ENCODE measurements at places on chromosomes 1 and 21. TPM values are rescaled to one million over a fixed set of nuclear protein-coding genes. Genes with fewer than 3 reads are reported as not detected.

PLA2G2C gene
- 0.07 TPM for polyA plus RNA-seq

FCRLB gene
- 0.42 TPM for polyA plus RNA-seq

SMIM1 gene
- 22.0 TPM for polyA plus RNA-seq

SASS6 gene
- 1.7 TPM for polyA plus RNA-seq

CHI3L1 gene
- polyA plus RNA-seq: 0.53 TPM

PGBD5 gene
- polyA plus RNA-seq: 1.5 TPM

MSH4 gene
- 0.32 TPM for polyA plus RNA-seq

LCE1C gene
- polyA plus RNA-seq: not detected

GBP6 gene
- 0.24 TPM for polyA plus RNA-seq

SLC44A3 gene
- polyA plus RNA-seq: 4.2 TPM

CFHR3 gene
- 0.59 TPM for polyA plus RNA-seq

RPS8 gene
- polyA plus RNA-seq: 1,753 TPM

TFF1 gene
- polyA plus RNA-seq: 1.5 TPM

PDE9A gene
- polyA plus RNA-seq: 20.0 TPM

SERPINC1 gene
- polyA plus RNA-seq: 0.49 TPM

RHD gene
- 0.07 TPM for polyA plus RNA-seq

TEDDM1 gene
- polyA plus RNA-seq: not detected

CGN gene
- 0.86 TPM for polyA plus RNA-seq

F5 gene
- polyA plus RNA-seq: 0.64 TPM

GNAT2 gene
- polyA plus RNA-seq: 0.29 TPM

NCAM2 gene
- polyA plus RNA-seq: 2.5 TPM

HTR6 gene
- not detected for polyA plus RNA-seq

ATP8B2 gene
- 9.9 TPM for polyA plus RNA-seq

RHBG gene
- 0.16 TPM for polyA plus RNA-seq

PDE4B gene
- 2.4 TPM for polyA plus RNA-seq

SLC35F3 gene
- 0.97 TPM for polyA plus RNA-seq

TTC22 gene
- polyA plus RNA-seq: 2.0 TPM

PTPN7 gene
- 15.0 TPM for polyA plus RNA-seq

APOBEC4 gene
- not detected for polyA plus RNA-seq

Data from adrenal gland (tissue), 19 donors.